ENCODE measurements at places on chromosomes 2 and 18.
A peak's percentile ranks its signal among the peaks of the same experiment; 100 is the strongest.

GRCh38 chr2:41621095-41621494 is 426.7 kb upstream of the PKDCC start:
- DNase-seq = no peak

GRCh38 chr18:29217124-29217915 is 1040.4 kb upstream of the CDH2 start:
- no peak for DNase-seq

GRCh38 chr2:215685238-215685990 is 249.5 kb upstream of the FN1 start:
- DNase-seq = no peak

DNA sequence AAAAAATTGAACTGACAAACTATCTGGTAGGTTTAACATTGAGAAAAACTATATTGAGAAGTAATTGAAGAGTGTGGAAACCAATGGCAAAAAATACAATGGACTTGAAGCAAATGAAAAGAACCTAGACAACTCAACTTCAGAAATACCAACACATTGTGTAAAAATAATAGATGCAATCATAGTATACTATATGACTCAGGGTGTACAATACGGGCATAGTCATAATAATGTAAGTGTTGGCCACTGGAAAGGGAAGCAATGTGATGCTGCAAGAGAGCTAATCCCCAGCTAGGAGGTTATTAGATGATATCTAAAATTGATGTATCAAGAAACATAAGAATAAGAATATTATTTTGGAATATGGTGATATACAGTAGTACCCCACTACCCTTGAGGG is 45.3 kb downstream of the SMAD7 start:
- no peak for DNase-seq

GRCh38 chr2:237153181-237153580 is 67.5 kb downstream of the COPS8 start:
- no peak for DNase-seq

DNA sequence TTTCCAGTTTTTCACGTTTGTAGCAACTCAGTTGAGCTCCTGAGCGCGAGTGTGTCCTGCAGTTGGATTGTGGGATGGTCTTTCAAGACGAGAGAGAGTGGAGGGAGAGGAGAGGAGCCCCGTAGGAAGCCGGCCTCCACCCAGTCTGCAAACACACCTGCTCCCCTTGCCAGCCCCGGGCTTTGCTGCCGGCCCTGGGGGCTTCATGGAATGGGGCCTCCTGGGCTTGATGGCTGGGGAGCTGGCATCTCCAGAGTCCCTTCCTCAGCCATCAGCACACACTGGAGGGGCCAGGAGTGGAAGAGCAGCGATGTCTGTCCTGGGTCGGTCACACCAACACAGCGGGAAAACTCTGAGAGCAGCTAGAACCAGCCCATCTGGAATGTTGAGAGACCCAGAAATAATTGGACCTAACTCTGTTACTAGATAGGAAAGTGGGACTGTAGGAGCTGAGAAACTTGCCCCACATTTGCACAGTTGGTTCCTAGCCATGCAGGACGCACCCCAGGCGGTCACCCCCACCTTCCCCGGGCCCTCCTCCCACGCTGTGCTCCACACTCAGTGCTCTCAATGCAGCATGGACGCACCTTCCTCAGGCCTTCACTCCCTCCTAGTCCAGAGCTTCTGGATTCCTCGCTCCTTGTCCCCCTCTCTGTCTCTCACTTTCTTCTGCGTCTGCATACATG is 69.6 kb downstream of the PTGR3 start:
- no peak for DNase-seq

DNA sequence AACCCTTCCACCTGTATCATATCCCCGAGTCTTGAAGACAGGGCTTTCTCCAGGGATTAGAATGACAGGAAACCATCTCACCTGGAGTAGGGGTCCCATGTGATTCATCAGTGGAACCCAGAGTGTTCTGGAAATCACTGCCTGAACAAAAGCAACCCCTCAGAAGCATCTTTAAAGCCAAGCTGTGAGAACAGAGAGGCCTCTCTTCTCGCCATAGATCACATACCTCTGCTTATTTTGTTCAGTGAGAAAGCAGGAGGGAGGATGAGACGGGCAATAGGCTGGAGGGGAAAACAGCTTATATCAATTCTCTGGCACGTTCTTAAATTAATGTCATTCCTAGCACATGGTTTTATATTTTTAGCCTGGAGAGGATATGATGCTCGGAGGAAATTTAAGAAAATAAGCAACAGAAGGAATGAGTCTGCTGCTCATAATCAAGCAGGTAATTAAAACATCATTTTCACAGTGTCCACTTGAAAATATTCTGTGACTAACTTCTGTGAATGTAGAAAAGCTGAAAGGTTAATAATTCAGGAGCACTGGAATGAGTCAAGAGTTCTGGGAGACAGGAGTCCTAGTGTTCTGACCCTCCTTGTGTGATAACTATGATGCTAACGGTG is 213.6 kb upstream of the SP5 start:
- DNase-seq = no peak

GRCh38 chr2:113277474-113278072 is 1.1 kb downstream of the PAX8 start:
- peak; percentile 25 for DNase-seq

DNA sequence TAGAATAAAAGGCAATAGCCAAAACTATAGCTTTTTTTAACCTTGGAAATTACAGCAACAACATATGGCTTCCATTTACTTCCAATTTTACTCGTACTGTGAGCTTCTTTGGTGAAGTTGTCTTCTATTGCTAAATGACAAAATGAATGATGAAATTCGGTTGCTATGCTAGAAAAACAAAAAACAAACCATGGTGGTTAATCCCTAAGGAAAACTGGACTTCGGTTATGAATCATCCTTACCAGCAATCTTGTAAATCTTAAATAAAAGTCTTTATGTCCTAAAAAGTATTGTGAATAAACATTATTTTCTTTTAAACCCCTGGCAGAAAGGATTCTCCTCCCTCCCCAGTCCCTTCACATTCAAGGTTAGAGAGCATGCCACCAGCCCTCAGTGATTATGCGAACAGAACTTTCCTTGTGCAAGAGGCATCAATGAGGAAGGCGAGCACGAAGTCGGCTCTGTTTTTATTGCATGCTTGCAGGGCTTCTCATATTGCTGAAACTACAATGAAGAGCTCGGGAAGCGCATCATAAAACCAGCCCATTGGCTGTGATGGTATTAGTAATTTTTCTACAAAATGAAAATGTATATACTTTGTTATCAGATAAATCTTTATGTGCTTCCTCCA is 62.9 kb downstream of the ZNF521 start:
- no peak for DNase-seq

- no peak for DNase-seq
These were observed 14.7 kb downstream of the ZNF142 start for GRCh38 chr2:218644721-218645120.

DNA sequence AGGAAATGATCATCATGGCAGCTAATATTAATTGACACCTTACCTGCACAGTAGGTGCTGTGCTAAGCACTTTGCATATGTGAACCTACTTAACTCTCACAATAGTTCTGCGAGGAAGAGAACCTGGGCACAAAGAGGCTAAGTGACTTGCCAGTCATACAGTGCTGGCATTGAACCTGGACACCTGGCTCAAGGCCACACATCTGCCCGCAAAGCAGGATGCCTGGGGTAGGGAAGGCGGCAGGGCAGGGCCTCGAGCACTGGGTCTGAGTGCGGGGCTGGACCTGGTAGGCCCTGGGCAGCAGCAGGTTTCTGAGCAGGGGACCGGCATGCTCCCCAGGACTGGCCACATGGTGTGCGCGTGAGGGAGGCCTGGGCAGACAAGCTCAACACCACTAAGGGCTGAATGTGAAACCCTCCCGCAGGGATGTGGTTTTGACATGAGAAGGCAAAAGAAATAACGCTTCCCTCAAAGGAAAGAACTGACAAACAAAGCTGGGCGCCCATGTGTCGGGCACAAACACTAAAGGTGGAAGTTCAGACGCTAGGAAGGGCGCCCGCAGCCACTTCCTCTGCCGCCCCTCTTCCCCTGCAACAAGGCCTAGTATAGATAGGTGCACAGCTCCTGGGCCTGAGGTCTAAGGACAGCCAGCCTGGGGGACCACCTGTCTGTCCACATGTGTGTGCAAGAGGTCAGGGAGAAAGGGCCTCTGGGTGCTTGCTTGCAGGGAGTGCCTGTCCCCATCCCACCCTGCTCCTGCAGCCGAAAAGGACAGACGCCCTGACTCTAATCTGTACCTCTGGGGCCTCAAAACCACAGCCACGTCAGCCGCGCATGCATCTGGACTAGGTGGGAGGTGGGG is 92.5 kb downstream of the ZFP36L2 start:
- DNase-seq = no peak

- DNase-seq = no peak
These were observed 56.0 kb upstream of the ST8SIA3 start for GRCh38 chr18:57296336-57296735.

DNA sequence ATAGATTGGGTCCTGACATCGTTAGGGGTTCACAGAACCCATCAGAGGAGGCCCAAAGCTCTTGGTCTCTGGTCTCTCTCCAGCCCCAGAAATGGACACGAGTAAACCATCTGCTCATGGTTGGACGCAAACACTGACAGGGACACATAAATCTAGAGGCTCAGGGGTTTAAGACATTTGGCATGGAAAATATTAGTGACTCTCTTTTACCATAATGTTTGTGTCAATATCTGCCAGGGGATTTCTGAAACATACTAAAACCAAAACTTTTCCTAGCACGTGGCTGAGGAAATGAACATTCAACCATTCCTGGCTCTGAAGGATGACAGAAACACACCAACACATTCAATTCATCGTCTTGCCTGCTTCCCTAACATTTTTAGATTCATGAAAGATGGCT is 226.2 kb downstream of the SP3 start:
- no peak for DNase-seq

DNA sequence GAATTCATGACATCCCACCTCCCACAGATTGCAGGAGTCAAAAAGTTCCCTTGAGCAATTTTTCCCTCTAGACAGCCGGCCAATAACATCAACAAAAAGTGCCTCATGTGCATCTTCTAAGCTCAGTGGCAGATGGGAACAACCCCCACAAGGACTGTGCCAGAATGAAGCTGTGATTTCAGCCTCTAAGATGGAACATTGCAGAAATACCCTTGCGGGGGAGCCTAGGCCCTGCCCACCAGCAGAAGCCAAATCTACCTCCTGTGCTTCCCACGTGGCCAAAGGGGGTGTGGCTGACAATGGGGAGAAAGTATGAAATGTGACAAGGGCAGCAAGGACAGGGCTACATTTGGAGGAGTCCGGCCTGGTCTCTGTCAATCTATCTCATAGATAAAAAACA is 482.3 kb downstream of the TGIF1 start:
- no peak for DNase-seq

DNA sequence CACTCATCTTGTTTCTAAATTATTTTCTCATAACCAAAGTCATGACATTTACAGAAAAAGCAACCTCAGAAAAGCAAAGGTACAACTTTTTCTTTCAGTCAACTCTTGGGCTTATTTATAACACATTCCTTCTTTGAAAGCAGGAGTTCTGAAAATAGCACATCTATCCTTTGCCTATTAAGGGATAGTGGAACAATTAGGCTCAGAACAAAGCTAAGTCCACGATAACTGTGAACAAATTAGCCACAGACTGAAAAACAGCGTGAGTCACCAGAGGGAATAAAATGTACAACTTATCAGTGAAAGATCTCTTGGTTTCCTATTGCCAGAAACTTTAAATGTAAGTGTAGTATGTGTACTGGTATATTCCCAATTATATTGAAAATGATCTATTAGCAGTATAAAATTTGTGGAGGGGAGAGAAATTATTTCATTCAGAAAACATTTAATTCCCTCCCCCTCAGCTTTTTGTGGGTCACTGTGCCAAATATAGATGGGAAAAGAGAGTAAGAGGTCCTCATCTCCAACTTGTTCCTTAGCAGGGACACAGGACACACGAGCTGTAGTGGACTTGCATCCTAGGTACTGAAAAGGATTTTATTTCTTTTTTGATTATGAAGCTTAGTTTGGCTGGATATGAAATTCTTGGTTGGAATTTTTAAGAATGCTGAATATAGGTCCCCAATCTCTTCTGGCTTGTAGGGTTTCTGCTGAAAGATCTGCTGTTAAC is 15.4 kb upstream of the MATN3 start:
- no peak for DNase-seq

GRCh38 chr2:184875911-184876310 is 277.6 kb downstream of the ZNF804A start:
- DNase-seq = no peak

DNA sequence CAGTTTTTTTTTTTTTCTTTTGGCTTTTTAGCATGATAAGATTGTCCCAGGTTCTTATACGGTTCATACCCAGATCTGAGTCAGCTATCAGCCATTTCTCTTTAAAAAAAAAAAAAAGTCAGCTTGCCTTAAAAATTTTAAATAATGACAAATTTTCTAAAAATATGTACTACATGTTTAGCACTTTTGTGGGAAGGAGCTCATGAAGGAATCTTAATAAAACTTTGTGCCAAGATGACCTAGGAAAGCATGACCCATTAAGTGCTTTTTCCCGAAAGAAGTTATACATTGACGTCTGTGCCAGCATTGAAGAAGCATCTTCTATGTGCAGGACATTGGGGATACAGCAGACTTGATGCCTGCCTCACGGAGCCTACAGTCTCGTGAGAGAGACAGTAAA is 4.5 kb upstream of the RBMS1 start:
- DNase-seq = no peak

DNA sequence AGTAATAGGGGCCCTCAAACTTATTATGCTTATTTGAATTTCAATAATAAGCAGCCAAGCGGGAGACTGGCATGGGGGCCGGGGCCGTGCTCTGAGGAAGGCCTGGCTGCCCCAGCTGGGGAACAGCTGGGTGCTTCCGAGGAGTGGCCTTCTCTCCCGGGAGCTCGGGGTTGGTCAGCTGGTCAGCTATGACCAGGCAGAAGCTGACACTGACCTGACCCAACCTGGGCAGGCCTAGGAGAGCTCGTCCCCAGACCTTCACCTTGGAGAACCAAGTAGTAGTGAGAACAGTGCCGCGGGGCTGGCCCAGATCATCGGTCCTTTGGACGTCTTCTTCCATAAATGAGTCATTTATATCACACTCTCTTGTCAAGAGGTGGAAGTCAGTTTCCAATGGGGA is 36.1 kb downstream of the RRM2 start:
- no peak for DNase-seq

- no peak for DNase-seq
These were observed 23.4 kb downstream of the CCDC138 start for GRCh38 chr2:108809936-108810335.

All from endothelial cell (in vitro differentiated cells).